Activated CD4-positive, CD25-positive, alpha-beta regulatory T cell treated with anti-CD3 and anti-CD28 coated beads, Interleukin-2, amount 50 U/mL, for 16 hours (primary cell): ENCODE measurements at places on chromosomes 6 and 20.

- DNase-seq = no peak
Observed at GRCh38 chr6:1738558-1739081, 128.9 kb downstream of the FOXC1 start.

DNA sequence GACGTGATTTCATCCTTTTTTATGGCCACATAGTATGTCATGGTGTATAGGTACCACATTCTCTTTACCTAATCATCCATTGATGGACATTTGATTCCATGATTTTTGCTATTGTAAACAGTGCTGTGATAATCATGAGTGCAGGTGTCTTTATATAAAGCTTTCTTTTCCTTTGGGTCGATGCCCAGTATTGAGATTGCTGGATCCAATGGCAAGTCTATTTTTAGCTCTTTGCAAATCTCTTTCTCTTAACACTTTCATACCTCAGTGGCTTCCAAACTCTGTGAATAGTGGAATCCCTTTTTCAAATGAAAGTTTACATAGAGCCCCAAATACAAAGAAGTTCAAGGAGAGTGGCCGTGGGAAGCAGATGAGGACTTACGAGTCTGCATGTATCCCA lies 105.8 kb upstream of the SPTLC3 start:
- DNase-seq = no peak

DNA sequence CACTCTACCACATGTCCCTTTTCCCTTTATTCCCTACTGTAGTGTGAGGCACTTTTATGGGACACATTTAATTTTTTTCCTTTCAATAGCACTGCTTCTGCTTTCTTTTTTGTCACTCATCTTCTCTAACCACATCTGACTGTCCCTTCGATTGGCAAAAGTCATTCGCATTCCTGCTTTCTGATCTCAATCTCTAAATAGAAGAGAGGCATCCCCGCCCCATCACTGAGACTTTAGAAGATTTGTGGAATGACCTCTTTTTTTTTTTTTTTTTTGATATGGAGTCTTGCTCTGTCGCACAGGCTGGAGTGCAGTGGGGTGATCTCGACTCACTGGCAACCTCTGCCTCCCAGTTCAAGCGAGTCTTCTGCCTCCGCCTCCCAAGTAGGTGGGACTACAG lies 9.1 kb downstream of the ZNF292 start:
- DNase-seq = no peak

GRCh38 chr6:166989427-166990032 lies 9.7 kb upstream of the CEP43 start:
- DNase-seq = peak; percentile 30

- DNase-seq = peak; percentile 10
Observed at GRCh38 chr6:16129623-16130401, 926 bp downstream of the MYLIP start.
